ENCODE measurements at places on chromosomes 1 and 21.

DNA sequence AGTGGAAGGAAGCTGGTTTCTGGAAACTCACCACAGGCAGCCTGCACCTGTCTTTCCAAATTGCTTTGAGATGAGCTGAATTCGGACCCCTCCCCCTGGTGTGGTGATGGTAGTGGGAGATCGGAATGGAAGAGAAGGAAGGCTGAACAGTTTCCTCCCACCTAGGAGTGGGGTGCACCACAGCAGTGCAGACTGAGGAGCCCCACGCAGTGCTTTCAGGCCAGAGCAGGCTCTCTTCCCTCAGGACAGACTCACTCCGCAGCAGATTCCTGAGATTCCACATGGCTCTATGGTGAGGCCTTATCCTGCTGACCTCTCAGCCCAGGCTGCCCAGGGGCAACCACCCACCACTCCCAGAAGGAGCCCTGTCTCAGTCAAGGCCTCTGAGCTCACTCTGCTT is 80.9 kb downstream of the ATP1A1 start:
- DNase-seq, result no peak

DNA sequence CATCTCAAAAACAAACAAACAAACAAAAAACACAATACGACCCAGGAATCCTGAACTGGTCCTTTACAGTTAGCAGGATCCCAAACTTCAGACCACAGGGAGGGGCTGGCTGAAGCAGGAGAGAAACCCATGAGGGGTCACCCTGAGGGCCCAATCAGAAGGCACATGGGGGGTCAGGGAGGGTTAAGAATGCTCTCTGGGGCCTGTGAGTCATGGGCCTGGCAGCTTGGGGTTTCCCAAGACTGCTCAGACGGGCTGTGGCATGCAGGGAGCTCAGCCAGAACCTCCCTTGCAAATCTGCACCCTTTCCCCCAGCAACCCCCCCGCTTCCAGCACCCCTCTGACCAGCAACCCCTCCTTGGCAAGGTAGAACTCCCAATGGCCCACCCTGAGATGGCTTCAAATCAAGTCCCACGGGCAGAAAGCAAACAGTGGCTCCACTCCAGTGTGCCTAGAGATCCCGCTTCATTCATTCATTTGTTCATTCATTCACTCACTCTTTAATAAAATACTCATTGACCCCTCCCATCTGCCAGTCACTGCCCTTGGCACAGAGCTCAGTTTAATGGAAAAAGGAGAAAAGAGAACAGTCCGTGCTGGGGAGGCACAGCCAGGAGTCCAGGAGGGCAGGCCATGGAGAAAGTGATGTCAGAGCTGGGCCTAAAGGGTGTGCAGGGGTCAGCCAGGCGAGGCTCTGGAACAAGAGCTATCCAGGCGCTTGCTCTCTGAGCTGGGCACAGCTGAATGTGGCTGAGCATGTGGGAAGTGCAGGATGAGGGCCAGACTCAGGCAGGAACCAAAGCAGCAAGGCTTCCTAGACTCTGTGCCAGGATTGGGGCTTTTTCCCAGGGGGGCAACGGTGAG is 8.2 kb downstream of the UQCRHL start:
- no peak for DNase-seq

DNA sequence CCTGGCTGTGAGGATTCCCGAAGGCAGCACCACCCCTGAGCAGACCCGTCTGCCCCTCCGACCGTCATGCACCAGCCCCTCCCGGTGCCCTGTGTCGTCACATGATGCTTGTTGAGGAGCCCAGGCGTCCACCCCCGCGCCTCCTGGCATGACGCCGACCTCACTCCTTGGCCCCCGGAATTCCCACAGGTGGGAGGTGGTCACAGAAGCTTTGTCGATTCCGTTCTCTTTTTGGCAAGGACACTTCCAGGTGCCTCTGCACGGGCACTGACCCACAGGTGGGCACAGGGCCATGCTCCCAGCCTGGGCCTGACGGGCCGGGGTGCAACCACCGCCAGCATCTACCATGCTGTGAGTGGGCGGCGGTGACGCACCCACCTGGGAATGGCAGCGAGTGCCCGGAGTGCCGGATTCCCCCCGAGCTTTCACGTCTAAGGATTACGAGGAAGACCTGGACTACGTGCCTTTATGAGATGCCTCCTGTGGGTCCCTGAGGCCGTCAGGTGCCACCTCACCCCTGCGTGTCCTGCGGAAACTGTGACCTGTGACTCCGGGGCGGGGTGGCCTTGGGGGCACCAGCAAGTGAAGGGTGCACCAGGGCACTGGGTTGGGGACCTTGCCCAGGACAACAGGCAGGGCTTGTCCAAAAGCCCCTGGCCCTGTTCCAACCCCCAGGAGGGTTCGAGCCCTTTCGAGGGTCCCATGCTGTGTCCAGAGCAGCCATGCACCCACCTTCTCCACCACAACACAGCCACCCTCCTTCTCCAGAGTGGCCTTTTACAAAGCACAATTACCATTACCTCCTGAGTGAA is 31.4 kb upstream of the COL6A1 start:
- DNase-seq, result no peak

DNA sequence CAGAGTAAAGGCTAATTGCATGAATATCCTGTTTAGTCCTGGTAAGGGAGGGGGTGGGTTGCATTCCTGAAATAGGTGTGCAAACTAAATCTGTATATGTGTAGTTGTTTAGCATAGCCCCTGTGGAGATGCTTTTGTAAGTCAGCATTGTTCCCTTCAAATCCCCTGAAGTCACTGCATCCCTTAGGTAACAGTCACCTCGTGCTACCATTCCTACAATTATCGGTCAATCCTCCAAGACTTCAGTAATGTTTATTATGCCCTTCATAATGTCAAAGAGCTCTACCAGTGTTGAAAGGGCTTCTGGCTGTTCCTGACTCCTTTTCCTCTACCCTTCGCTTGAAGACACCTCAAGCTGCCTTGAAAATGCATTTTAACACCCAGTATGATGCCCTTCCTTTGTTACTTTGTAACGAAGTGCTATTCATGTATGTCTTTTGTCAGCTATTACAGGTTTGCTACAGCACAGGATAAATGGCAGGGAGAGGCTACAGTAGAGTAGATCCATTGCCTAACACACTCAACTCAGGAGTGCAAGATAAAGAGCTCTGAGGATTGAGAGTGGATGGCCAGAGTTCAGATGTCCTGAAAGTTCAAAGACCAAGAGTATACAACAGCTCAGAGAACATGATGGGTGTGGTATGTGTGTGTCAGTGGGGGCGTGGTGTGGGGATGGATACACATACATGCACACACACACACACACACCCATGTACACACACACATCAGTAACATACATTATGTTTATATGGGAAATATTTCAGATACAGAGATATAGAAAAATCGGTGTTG is 27.4 kb upstream of the FOXD3 start:
- DNase-seq, result no peak

- DNase-seq, result no peak
Measured at GRCh38 chr1:210217482-210217881, 15.1 kb upstream of the SERTAD4 start.
